ENCODE measurements at places on chromosomes 1 and 21. TPM values are rescaled to one million over a fixed set of nuclear protein-coding genes. Genes with fewer than 3 reads are reported as not detected.

Gene PSRC1
- polyA plus RNA-seq, result 11.9 TPM

DNA sequence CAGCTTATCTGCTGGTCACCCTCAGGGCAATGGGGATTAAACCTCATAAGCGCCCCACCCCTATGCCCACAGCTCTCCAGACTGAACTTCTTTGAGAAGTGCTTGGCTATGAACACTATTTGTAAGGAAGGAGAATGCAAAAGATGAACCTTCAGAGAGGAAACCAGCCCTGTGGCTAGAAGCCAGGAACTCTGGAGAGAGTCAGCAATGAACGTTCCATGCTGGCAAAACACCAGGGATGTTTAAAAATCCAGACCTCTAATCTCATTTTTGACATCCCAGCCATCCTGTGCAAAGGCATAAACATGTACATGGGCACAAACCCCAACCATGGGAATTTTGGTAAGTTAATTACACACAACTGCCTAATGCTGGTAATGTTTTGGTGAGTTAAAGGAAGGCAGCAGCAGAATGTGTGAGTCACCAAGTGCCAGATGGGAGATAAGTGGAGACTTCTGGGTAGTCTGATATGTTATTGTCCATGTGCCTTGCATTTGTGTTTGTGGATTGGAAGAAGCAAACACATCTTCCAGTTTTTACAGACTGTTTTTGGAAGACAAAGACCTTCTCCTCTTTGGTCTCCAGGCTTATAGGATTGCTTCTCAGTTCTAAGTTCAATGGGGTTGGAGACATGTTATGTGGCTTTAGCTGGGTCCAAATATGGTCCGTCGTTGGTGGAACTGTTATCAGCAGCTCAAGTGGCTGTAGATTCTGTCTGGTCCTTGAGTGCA, 174.1 kb upstream of the ETV3 start:
- no peak for DNase-seq

- no peak for DNase-seq
Observed at GRCh38 chr1:41902664-41903063, 16.1 kb downstream of the HIVEP3 start.

DNA sequence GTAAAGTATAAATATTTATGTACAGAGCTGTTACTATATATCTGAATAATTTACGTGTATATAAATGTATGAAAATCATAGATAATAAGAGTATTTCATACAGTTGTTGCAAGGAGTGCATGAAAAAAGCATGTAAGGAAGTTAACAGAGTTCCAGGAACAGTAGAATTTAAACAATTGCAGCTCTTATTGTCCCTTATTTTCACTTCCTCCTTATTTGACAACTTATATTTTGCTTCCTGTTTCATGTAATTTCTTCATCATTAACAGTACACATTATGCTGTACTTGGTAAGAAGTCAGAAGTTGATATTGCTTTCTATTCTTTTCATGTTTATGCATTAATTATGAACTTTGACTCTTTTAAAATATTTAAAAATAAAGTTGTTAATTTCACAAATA, 681.5 kb downstream of the LRRIQ3 start:
- no peak for DNase-seq

DNA sequence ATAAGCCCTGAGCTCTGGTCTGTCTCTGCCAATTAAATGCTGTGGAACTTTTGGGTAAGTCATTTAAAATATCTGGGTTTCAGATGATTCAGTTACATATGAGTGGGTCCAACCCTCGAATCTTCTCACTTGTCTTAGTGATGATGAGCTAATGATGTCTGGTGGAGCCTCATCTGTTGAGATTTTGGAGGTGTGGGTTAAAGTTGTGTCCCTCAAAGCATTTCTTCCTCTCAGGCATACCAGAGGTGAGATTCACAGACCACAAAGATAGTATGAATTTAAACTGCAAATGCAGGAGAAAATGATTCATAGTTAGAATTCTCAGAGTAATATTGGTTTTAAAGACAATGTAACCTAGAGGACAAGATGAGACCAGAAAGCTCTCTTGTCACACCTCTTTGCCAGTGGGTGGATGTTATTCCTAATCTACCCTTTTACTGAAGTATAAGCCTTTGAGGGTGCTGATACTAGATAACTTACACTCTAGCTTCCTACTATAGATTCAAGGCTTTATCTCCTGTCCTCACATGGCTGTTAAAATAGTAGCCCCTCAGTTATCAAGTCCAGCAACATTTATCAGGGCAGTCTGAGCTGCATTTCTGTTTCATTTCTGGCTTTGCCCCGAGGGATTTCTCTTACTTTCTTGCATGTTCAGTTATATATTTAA, 90.7 kb downstream of the MT1HL1 start:
- no peak for DNase-seq

Measured in muscle of back (tissue), 13 donors.